ENCODE measurements at places on chromosomes 3 and 15.

- DNase-seq: peak; percentile 1
Measured at GRCh38 chr3:167032267-167032876, 347.7 kb downstream of the ZBBX start.

- no peak for DNase-seq
Measured at GRCh38 chr3:150956376-150956775, 16.2 kb downstream of the CLRN1 start.

- no peak for DNase-seq
Measured at GRCh38 chr3:98763819-98764418, 779 bp downstream of the ST3GAL6 start.

DNA sequence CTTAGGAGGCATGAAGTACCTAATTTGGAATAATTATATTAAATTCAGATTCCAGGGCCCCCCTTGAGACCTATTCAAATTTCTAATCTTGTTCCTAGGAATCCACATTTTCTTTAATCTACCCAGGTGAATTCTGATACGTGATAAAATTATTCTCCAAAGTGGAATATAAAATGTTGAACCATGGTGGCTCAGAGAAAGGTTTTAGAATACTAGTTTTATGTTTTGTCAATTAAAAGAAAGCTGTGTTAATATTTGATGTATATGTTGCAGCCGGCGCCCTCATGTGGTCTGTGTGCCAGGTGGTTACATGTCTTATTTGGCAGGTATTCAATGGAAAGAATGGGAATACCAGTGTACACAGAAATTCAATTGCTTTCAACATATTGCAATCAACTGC lies 321.8 kb downstream of the FEZF2 start:
- peak; percentile 15 for DNase-seq

GRCh38 chr3:51675201-51675611 lies 4.2 kb downstream of the TEX264 start:
- DNase-seq: no peak

DNA sequence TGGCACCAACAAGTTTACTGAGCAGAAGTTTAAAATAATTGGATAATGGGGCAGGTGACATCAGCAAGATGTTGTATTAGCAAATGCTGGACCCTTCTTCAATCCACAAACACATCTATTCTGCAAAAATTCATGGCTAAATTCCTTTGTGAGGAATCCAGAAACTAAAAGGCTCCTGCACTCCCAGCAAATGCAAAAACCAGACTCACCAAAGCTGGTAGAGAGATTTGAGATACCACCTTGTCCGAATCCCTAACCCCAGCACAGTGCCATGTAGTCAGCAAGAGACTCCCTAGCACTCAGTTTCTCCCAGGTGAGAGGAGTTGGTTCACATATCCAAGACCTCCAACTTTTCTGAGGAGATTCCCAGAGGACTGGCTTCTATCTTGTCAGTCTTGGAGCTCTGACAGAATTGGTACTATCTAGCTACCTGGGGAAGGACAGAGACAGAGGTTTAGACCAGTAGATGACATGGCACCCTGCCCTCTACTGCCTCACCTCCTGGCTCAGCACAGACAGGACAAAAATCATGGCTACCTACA lies 21.8 kb downstream of the GREM1 start:
- DNase-seq: no peak

GRCh38 chr15:52734329-52734728 lies 55.1 kb upstream of the ATOSA start:
- no peak for DNase-seq

- no peak for DNase-seq
Measured at GRCh38 chr3:46947546-46947901, 29.0 kb downstream of the CCDC12 start.

GRCh38 chr15:70471517-70471916 lies 291.8 kb downstream of the UACA start:
- DNase-seq: no peak

DNA sequence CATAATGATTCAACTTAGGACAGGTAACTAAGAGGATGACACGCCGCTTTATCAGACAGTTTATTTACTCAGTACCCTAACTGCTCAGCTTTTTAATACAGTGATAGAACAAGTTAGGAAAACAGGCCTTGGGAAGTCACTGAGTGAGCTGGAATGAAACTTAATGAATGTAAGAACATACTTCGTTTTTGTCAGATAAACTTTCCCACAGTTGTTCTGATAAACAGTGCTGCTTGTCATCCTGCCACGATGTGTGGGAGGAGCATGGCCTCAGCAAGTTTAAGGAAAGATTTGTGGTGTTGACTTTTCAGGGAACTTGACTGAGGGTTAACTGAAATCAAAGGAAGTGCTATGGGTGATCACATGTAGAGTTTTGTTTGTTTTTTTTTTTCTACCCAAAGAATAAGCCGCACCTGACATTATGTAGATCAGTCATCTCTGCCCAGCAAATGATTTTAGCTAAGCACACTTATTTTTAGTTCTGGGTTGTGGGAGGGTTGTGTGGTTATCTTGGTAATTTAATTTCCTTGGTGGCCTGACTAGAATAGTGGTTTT lies 5.6 kb upstream of the P2RY14 start:
- no peak for DNase-seq
